Activated CD4-positive, alpha-beta T cell treated with anti-CD3 and anti-CD28 coated beads, Interleukin-2, amount 10 ng/mL, durations not matched to agents 7 days and 5 days (primary cell): ENCODE measurements at places on chromosomes 16 and 17. TPM values are rescaled to one million over a fixed set of nuclear protein-coding genes. Genes with fewer than 3 reads are reported as not detected.

Gene TBC1D3H
- not detected for total RNA-seq

Gene TBC1D3G
- total RNA-seq, result not detected

Gene NAGLU
- 16.4 TPM for total RNA-seq

Gene ZACN
- total RNA-seq, result 0.27 TPM

Gene TSPAN10
- total RNA-seq, result 0.75 TPM

Gene CLEC10A
- total RNA-seq, result not detected

Gene TPSG1
- not detected for total RNA-seq

Gene CLEC18C
- 0.64 TPM for total RNA-seq

Gene FLYWCH2
- total RNA-seq, result 21.0 TPM

Gene SDK2
- 11.9 TPM for total RNA-seq

Gene C17orf100
- total RNA-seq, result 1.9 TPM

Gene CRISPLD2
- 0.27 TPM for total RNA-seq

Gene TSPOAP1
- total RNA-seq, result 57.5 TPM

Gene TP53TG3C
- not detected for total RNA-seq

Gene GUCY2D
- not detected for total RNA-seq

GRCh38 chr16:56748191-56748590, 18.3 kb downstream of the NUP93 start:
- DNase-seq, result no peak

DNA sequence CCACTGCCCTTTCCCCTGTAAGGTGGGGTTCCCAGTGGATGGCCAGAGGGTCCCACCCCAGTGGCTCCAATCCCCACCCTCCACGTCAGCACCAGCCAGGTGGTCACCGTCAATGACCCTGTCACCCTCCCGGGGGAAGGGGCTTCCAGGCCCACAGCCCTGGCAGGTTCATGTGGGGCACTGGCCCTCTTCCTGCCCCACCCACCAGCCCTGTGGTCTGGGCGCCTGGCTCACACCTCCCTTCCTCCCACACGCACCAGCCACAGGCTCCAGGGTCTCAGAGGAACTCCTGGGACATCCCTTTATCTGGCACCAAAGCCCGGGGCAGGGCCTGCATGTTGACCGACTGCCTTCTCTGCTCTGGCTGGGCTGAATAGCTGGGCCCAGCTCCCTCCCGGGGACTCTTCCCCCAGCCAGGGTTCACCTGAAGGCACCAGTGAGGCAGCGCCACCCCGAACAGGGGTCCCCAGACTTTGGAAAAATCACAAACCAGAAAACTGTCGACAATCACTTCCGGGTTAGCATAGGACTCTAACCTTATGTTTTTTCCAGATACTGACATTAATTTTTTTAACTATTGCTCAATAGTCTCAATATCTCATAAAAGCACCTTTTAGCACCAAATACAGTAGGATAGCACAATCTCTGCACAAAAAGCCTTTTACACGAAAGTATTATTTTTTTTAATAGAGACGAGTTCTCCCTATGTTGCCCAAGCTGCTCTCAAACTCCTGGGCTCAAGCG, 21.9 kb upstream of the ZC3H18 start:
- DNase-seq, result no peak

DNA sequence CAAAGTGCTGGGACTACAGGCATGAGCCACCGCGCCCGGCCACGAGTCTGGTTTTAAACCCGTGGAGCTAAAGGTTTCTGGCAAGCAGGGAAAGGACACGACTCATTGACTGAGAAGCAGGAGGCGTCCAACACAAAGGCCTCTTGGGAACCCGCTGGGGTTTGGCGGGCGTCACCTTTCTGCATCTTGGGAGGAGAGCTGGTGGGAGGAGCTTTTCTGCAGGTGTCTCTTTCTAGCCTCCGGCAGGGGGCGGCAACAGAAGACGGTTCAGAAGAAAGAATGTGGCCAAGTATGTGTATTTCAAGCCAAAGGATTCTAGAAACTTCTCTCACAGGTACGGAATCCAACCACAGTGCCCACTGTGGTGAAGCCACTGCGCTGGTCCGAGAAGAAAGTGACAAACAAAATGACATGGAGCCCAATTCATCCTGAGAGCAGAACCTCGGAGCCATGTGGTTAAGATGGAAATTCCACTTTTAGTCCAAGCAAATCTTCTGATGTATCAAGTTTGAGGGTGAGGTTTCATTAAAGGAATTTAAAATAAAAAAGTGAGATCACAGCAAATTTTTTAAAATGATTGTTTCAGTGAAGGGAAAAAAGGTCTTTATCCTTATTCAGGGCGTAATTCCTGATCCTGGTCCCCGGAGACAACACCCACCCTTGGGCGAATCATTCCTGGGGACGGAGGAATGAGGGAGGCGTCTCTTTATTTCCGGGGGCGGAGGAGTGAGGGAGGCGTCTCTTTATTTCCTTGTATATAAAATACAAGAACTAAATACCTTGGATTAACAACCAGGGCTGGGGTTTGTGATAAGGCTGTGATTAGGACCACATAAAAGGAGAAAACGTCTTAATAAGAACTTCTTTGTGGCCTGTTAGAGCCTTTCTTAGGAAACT, 97.6 kb downstream of the MRM3 start:
- DNase-seq, result peak; percentile 60

DNA sequence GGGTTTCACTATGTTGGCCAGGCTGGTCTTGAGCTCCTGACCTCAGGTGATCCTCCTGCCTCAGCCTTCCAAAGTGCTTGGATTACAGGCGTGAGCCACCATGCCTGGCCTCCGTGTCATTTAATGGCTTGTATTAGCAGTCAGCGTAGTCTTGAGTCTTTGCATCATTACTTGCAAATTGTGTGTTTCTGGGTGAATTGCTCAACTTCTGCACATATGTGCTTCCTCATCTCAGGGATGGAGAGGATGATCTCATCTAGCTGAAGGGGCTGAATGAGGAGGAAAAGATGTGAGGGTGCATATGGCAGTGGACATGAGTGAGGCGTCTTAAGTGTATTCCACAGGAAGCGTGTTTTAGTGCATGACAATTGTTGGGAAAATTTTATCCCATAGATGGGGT, 155.8 kb downstream of the SNX29 start:
- no peak for DNase-seq

GRCh38 chr17:68981288-68981687, 26.1 kb upstream of the ABCA8 start:
- DNase-seq, result no peak

GRCh38 chr17:6670571-6670970, 19.0 kb downstream of the C17orf100 start:
- DNase-seq, result no peak

DNA sequence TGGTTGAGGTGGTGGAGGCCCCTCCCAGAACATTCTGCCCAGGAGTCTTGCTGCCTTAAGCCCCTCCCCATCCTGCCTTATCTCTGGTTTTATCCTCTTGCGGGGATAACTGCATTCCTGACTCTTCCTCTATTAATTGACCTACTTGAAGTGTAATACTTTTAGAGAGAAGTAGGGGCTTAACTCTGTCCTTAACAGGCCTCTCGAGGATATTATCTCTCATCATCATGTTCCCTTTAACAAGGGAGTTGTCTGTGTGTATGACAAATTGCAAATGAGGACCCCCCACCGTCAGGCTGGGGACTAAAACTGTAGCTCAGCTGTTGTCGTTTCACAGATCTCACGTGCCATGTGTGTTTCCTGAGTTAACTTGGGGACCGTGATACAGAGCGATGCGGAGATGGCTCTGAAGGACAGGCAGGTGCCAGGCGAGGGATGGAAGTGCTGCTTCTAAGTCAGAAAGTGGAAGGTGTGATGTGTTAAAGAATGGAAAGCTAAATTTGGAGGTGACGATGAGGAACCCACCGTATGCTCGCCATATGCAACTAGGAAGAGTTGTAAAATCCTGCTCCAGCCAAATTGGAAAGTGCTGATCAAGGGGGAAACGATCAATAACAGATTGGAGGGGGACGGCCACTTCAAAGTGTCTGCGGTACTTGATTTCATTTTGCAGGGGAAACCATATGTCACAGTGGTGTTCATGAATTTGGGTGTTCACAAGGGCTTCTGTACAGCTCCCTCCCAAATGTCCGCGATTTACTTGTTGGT, 106.3 kb downstream of the RPTOR start:
- no peak for DNase-seq

- DNase-seq, result no peak
These were observed 1.3 kb upstream of the HELZ start for GRCh38 chr17:67246403-67246652.

DNA sequence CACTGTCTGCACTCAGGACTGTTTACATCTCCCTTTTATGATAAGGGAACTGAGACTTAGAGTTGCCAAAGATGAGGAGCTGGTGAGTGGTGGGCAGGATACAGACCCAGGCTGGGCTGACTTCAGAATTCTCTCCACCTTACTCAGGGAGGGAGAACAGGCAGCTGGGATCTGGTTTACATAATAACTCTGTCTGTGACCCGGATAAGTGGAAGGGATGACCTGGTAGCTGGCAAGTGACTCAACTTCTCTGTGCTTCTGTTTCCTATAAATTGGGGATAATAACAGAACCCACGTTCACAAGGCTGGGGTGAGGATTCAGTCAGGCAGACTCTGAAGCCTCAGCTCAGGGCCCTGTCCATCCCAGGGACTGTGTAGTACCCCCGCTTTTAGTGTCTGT, 2.6 kb downstream of the SNX20 start:
- no peak for DNase-seq

GRCh38 chr17:72305472-72305871, 184.7 kb downstream of the SOX9 start:
- no peak for DNase-seq

DNA sequence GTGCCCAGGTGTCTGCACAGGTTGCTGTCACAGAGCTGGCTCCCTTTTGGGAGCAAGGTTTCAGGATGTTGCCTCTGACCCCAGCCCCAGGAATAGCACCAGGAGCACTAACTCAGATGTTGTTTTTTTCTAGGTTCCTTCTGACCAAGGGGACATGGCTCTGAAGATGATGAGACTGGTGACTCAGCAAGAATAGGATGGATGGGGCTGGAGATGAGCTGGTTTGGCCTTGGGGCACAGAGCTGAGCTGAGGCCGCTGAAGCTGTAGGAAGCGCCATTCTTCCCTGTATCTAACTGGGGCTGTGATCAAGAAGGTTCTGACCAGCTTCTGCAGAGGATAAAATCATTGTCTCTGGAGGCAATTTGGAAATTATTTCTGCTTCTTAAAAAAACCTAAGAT, 28.1 kb downstream of the SCPEP1 start:
- DNase-seq, result no peak

GRCh38 chr17:59637611-59638310, 18.1 kb downstream of the CLTC start:
- no peak for DNase-seq

- no peak for DNase-seq
These were observed 14.5 kb downstream of the UNC13D start for GRCh38 chr17:75829747-75830146.

- peak; percentile 78 for DNase-seq
These were observed 1.1 kb upstream of the SLC43A2 start for GRCh38 chr17:1629504-1630310.
